CD4-positive, alpha-beta T cell treated with Interferon gamma for 1 hour (primary cell): ENCODE measurements at places on chromosomes 4 and X.

GRCh38 chrX:11287505-11287904 lies 5.7 kb upstream of the AMELX start:
- DNase-seq: no peak

DNA sequence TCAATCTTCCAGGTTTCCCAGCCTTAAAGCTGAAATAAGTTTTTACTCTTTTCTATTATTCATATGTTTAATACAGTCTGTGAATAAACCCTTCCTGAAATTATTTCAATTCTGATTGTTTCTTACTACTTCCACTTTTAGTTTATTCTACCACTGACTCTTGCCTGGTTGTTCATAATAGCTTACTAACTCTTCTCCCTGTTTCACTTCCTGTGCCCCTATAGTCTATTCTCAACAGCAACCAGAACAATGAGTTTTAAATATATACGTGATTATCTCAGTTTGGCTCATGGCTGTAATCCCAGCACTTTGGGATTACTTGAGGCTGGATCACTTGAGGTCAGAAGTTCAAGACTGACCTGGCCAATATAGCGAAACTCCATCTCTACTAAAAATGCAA lies 408.0 kb upstream of the SPOCK3 start:
- no peak for DNase-seq

GRCh38 chr4:188032170-188032569 lies 36.6 kb downstream of the ZFP42 start:
- DNase-seq: no peak

GRCh38 chr4:33931026-33931425 lies 2313.3 kb downstream of the ARAP2 start:
- DNase-seq: no peak

DNA sequence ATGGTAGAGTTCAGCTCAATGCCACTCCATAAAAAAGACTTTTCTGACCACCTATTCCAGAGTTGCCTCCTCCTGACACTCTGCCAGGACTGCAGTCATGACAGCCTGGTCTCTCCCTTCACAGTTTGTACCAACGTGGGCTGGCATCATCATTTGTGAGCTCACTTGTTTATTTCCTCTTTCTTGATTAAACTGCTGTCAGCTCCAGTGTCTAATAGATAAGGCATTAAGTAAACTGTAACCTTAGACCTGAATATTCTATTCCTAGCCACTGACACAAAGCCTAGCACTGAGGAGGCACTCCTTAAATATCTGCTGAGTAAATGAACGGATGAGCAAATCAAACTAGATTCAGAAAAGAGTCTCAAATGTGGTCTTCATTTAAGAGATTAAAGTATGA lies 48.7 kb downstream of the DDX60 start:
- DNase-seq: no peak

GRCh38 chrX:108224727-108225621 lies 133.4 kb downstream of the ATG4A start:
- DNase-seq: no peak

DNA sequence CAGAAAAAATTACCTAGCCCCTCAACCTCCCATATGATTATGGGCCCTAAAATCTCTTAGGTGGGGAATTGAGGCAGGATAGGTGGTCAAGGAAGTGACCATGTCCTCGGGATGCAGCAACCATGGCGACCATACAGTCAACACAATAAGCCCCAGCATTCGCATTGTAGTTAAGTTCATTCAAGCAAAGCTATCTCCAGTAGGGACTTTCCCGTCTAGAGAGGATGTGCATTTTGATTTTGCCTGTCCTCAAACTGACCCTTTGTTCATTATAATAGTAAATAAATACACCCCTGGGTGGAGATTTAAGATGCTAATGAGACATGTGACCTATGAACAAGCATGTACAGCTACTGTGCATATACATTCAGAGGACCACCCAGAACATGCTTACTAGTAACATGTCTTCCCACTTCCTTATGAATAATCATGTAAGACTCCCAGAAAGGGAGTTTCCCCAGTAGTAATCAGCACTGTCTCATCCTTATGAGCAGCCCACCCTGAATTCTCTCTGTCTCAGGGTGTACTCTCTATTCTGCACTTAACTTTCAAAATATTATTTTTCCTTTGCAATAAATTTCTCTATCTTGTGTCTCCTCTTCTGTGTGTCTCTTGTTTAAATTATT lies 74.3 kb downstream of the NUDT11 start:
- no peak for DNase-seq

GRCh38 chrX:49040376-49040955 lies 2.7 kb downstream of the TFE3 start:
- DNase-seq: no peak

DNA sequence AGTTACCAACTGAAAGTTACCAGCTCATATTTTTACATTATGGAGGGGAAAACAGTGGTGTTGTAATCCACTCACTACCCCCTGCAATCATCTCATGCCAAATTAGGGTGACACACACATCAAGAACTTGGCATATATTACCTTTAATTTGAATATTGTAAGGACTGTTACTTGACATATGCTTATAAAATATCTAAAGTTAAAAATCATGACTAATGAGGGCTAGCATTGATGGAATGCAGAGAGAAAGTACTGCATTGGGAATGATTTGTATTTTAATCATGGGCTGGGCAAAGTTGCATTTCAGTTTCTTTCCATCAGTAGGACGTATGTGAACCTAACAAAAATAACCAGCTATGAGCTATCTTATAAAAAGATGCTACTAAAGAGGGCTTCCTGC lies 517.5 kb upstream of the GRIA3 start:
- no peak for DNase-seq

GRCh38 chr4:142781114-142781513 lies 65.0 kb downstream of the INPP4B start:
- DNase-seq: no peak

DNA sequence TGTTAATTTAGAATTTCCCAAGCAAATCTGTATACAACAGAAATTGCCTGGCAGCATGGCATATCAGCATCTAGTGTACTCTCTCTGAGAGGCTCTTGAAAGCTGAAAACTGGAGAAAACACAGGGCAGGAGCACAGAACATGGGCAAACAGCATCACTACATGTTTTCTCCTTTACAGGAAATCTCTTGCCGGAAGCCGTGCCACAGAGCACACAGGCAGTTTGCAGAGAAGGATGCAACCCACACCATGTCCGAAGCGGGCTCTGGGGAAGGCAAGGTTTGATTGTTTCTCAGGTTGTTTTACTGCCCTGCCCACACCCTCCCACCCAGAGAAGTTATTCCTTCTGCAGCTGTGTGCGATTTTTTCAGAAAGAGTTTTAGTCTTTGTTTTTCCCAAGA lies 41.1 kb upstream of the FAM9C start:
- peak; percentile 51 for DNase-seq

DNA sequence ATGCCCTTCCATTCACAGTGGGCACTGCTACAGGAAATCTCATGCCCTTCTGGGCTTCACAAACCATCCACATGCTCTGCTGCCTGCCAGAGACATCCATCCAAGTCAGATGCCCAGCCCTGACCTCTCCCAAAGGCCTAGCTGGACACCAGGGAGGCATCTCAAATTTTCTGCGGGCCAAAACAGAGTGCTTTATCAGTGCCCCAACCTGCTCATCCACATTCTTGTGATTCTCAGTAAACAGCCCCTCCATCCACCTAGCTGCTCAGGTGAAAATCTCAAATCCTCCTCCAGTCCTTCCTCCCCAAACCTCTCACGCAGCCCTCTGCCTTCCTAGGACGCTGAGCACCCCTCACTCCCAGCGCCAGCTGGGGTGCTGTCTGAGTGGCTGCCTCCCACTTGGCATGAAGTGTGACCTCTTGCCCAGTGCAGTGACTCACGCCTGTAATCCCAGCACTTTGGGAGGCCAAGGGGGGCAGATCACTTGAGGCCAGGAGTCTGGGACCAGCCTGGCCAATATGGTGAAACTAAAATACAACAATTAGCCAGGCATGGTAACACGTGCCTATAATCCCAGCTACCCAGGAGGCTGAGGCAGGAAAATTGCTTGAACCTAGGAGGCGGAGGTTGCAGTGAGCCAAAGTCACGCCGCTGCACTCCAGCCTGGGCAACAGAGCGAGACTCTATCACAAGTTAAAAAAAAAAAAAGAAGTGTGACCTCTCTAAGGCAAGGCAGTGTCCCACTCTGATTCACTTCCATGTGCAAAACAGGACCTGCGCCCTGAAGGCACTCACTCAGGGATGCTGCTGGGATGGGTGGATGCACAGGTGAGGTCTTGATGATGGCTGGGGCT lies 1.7 kb upstream of the AFAP1 start:
- no peak for DNase-seq

DNA sequence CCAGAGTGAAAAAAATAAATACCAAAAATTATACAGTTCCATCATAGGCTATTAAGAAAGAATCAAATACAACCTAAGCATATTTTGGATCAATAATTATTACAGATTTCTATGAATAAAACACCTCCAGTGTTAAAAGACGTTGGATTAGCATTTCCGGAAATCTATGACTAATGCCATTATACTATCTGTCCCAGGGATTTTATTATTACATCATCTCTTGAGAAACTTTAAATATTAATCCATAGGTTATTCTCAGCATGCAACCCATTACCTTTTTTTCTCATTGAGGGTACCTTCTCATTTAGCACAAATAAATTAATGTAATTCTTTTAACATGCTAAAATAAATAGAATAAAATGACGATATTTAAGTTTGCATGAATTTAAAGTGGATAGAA lies 44.6 kb downstream of the CXorf58 start:
- DNase-seq: no peak

DNA sequence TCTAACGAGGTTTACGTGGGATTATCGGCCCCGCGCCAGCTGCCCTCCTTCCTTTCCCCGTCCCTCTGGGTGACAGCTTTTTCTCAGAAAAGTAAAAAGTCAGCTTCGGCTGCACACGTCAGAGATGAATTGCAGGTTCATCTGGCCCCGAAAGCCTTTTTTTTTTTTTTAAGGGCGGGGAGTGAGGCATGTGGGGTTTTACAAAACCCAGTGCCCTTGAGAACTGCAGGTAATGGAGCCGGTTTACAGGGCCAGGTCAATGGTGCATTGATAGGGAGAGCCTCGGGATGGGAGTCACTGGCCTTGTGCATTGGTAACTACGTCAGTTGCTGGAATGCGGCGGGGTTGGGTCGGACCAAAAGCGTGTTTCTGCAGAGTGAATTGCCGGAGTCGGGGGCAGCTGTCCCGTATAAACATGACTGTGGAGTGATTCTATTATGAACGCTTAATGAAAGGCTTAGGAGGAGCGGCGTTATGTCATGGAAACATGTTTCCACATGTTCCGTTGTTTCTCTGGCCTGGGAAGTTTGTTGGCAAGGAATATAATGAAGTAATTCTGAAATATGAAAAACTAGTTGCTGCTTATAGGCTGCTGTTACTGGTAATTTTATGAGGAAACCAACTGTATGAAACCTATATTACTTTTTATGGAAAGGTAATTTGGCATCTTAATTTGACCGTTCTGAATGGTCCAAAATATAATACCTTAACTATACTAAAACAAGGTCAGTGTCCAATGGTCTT lies 1.1 kb downstream of the HSPA4L start:
- no peak for DNase-seq

DNA sequence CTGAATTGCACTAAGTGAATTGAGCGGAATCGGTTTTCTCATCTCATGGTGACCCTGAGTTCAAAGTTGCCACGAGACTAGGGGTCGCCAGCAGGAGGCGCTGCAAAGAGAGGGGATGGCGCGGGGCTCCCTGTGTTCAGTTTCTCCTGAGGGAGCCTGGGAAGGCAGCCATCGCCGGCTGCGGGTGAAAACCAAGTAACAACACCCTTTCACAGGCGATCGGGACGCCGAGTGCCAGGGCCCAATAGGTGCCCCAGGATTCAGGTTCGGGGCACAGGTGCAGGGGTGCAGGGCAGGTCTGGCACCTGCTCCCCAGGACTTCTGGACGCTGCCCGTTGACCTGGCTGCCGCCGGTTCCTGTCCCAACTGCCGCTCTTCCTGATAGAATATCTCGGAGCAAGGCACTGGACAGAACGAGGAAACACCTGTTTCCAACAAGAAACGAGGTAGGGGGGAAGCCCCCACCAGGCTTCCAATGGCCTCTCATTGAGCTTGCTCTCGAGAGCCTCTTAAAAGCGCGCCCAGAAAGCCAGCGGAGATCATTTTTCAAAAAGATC lies 1.1 kb upstream of the FGF16 start:
- no peak for DNase-seq

GRCh38 chr4:7032596-7032995 lies 10.6 kb upstream of the TADA2B start:
- DNase-seq: no peak

GRCh38 chr4:53349091-53349491 lies 16.8 kb downstream of the SCFD2 start:
- DNase-seq: no peak

GRCh38 chr4:3254302-3255131 lies 5.6 kb downstream of the MSANTD1 start:
- no peak for DNase-seq

DNA sequence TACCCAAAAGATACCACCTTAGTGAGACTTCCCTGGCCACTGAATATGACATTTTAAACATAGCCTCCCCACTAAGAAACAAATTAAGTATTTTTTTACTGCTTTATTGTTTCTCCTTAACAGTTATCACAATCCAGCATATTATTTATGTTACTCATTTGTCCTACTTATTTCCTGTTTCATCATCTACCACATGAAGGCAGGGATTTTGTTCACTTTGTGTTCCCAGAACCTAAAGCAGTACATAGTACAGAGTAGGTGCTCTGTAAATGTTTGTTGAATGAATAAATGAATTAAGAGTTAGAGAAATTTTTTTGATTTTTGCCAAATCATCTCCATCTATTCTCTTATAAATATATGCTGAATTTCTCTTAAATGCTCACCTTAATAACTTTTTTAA lies 318.4 kb upstream of the GIMD1 start:
- no peak for DNase-seq

DNA sequence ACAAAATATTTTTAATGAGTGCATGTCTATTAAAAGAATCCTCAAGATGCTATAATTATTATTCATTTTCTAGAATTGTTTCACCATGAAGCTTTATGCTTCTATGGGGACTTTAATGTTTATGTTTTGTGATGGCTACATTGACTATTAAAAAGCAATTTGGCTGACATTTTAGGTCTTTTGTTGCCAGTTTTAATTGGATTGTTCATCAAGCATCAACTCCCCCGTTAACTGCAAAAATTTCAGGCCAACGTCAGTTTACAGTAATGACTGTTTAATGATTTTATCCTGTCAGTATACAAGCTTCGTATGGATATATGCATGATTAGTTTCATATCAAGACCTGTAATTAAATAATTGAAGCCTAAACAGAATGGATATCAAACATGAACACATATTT lies 422.8 kb downstream of the SH2D1A start:
- no peak for DNase-seq

DNA sequence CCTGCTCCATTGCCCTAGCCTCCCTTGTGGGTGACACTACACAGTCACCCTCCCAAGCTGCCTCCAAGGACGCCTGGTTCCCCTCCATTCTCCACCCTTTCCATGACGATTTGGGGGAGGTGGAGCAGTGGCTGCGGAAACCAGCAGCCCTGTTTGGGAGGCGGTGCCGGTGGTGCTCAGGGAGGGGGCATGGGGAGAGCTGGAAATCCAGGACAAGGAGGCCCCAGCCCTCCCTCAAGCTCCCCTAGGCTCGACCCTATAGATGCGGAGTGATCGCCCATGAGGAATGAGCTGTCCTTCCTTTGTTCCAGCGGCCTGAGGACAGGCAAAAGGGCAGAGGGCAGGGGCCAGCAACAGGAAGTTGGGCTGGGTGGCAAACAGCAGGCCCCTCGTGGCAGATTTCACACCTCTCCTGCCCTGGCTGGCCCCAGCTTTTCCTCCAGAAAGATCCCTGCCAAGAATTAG lies 3.6 kb upstream of the RENBP start:
- no peak for DNase-seq

- peak; percentile 4 for DNase-seq
These were observed 26.9 kb downstream of the AFF1 start for GRCh38 chr4:86961605-86962295.

- no peak for DNase-seq
These were observed 259.8 kb downstream of the KCNIP4 start for GRCh38 chr4:21688596-21689265.
